ENCODE measurements at places on chromosomes 7 and 10.
A peak's percentile ranks its signal among the peaks of the same experiment; 100 is the strongest.

DNA sequence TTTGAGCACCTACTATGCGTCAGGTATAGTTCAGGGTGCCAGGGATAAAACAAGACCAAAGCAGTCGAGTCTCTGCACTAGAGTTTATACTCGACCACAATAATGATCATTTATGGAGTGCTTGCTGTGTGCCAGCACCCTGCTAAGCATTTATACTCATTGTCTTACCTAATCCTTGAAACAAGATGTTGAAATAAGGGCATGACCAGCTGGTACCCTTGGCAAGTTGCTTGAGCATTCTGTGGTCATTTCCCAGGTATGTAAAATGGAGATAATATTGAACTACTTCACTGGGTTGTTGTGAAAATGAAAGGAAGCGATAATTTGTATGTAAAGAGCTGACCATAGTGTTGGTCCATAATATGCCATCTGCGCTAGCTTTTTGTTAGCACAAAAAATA is 185.4 kb downstream of the CYP26A1 start:
- no peak for DNase-seq

DNA sequence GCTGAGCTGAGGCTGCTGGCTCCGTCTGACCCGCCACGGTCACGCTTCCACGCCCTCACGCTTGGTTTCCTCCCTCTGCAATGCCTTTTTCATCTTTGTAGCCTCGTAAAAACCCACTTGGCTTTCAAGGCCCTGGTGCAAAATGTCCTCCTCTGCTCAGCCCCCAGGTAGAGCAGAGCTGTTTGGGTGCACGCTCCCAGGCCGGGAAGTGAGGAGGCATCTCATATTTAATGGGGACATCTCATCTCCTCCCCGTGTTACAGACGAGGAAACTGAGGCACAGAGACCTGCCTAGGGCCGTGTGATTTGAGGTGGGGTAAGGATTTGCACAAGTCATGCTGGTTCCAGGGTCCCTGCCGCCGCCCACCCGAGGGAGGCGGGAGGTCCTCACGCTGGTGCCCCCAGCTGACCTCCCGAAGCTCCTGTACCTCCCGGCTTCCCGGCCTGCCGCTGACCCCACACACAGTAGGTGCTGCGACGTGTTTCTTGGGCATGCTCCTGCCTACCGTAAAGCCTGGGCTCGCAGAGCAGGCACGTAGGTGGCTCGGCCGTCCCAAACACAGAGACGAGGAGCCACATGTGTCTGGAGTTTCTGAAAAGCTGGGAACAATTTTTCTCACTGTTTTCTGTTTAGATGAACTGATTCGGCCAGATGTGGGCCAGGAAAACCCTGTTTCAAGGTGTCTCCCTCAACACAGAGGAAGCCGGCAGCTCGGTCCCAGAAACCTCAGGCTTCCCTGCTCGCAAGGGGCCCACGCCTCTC is 11.5 kb downstream of the FOXL3 start:
- no peak for DNase-seq

DNA sequence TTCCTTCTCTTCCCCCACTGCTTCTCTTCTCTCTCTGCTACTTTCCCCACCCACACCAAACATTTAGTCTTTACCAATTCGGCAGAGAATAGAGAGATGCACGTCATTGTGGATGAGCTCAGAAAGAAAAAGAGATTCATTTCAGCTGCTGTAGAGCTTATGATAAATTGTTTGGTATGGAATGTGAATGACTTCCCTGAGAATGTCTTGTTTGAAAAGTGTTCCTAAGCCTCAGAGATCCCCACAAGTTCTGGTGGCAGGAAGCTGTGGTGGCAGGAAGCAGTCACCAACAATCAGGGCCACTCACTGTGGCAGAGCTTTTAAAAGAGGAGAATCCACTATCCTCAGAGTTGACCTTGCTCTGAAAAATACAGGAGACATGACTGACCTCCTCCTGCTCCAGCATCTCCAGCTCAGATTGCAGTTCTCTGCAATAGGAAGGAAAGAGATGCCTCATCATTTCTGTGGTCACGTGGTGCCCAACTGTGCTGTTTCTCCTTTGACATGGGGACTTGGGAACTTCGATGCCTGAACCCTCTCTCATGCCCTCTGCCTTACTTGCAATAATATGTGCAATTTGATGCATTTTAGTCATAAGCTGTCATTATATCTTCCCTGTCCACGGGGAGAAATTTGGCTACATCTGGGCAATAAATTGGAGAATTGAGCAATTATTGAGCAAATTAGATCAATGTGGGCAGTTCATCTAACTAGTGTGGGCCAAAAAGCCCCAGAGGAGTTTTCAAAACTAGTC is 76.5 kb downstream of the BMPER start:
- DNase-seq, result peak; percentile 72

DNA sequence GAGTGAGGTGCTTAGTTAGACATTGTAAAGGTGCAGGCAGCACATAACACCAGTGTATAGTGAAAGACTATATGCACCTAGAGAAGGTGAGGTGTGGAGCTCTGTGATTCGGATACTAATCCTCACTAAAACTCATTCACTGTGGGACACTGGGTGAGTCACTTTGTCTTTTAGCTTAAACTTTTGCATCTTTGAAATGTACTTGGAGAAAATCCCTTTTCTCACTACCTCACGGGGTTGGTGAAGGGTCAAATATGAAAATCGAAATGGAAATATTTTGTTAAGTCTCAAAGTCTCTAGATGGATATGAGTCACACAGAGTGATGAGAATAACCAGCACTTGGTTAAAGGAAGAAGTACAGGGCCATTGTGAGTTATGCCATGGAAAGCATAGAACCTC is 38.0 kb downstream of the MDFIC start:
- DNase-seq, result no peak

GRCh38 chr7:22219036-22219435 is 137.9 kb downstream of the RAPGEF5 start:
- DNase-seq, result no peak

- no peak for DNase-seq
These were observed 187.1 kb upstream of the NAMPT start for GRCh38 chr7:106471686-106472440.

DNA sequence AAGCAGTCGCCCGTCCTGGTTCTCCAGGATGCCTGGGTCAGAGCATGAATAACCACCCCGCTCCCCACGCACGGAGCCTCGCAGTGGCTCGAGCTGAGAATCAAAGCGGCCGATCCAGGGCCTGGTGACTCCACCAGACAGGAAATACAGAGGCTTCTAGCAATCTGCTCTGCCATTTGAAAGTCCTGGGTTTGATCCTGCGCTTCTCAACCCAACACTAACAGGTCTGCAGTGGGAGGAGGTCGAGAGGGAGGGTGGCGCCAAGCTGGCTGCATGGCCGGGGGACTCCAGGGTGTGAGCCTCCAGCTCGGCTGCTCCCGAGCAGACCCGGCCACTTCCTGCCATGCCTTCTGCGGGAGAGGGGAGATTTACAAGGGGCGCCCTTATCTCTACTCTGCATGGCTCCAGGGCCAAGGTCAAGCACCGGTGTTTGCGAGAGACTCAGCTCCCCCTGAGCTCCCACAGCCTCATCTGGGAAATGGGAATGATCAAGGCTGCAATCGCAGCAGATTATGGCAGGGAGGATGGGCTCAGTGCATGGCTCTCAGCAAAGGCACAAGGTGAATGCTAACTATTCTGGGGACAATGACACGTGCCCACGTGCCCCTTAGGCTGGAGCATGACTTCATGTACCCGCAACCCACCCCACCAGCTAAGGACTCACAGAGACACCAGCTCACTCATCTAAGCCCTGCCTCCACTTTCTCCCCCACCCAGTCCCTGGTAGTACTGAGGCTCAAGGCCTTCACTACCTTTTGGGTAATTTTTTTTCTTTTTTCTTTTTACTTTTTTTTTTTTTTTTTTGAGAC is 73.9 kb upstream of the TNRC18 start:
- no peak for DNase-seq

DNA sequence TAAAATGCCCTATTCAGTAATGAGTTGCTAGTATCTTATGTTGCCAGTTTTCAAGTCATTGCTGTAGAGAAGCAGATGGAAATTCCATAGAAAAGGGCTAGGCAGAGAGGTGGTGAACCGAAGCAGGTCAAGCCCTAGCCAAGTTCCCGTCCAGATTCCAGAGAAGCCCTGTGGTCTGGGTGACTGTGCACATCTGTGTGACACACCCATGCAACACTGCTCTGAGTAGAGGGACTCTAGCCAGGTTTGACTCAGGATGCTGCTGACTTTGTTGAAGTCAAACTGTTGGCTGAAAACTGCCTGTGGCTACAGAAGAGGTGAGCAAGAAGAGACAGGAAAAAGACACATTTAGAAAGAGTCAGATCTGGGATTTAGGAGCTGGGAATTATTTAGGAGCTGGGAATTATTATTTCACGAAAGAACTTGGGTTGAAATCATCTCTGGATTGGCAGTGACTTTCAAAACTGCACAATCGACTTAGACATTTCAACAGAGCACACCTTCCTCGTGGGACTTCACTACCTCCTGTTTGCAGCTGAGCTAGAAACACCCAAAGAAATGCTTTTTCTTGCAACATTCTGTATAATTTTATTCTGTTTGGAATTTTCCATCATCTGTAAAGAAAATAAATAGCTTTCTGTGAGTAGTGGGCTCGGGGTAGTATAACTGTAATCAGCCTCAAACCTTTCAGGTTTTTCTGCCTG is 149.1 kb upstream of the PRKCQ start:
- peak; percentile 83 for DNase-seq

DNA sequence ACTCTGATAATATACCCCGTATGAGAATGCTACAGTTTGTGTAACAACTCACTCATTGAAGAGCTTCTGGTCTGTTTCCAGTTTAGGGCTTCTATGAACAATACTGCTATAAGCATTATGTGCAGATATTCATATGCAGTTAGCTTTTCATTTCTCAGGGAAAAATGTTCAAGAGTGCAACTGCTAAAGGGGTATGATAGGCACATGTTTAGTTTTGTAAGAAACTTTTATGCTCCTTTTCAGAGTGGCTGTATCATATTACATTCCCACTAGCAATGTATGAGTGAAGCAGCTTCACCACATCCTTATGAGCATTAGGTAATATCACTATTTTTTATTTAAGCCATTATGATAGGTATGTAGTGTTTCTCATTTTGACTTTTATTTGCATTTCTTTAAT is 182.6 kb upstream of the CXCL12 start:
- DNase-seq, result peak; percentile 54

GRCh38 chr7:141280100-141280499 is 206.2 kb downstream of the TMEM178B start:
- no peak for DNase-seq

GRCh38 chr7:123754271-123754871 is 5.6 kb upstream of the WASL start:
- DNase-seq, result no peak

GRCh38 chr7:95863-96260 is 96.5 kb upstream of the FAM20C start:
- no peak for DNase-seq

- DNase-seq, result no peak
These were observed 70.5 kb downstream of the KLF6 start for GRCh38 chr10:3714531-3714930.

DNA sequence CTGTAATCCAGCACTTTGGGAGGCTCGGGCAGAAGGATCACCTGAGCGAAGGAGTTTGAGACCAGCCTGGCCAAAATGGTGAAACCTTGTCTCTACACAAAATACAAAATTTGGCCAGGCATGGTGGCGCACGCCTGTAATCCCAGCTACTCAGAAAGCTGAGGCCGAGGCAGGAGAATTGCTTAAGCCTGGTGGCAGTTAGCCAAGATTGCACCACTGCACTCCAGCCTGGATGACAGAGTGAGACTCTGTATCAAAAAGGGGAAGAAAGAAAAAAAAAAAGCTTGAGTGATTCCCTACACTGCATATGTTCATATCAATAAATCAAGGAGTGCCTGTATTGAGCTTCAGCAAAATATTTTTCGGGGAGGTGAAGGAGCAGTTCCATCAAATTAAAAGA is 45.8 kb upstream of the SRRM3 start:
- DNase-seq, result no peak

DNA sequence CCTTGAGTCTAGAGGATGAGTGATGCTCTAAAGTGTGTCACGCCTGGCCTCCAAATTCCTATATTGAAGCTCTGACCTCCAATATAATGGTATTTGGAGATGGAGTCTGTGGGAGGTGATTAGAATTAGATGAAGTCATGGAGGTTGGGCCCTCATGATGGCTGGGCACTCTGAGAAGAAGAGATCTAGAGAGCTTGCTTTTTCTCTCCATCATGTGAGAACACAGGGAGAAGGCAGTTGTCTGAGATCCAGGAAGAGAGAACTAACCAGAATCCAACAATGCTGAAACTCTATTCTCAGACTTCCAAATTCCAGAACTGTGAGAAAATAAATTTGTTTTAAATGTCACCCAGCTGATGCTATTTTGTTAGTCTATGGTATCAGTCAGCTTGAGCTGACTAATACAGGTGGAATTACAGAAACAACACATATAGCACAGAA is 15.1 kb downstream of the RNF216 start:
- DNase-seq, result peak; percentile 40

DNA sequence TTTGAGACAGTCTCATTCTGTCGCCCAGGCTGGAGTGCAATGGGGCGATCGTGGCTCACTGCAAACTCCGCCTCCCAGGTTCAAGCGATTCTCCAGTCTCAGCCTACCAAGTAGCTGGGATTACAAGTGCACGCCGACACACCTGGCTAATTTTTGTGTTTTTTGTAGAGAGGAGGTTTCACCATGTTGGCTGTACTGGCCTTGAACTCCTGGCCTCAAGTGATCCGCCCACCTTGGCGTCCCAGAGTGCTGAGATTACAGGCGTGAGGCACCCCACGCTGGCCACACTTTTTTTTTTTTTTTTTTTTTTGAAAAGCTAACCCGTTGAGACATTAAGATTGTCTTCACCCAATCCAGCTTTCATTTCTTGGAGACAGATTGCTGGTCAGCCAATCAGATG is 2.1 kb downstream of the ZNF273 start:
- DNase-seq, result no peak

DNA sequence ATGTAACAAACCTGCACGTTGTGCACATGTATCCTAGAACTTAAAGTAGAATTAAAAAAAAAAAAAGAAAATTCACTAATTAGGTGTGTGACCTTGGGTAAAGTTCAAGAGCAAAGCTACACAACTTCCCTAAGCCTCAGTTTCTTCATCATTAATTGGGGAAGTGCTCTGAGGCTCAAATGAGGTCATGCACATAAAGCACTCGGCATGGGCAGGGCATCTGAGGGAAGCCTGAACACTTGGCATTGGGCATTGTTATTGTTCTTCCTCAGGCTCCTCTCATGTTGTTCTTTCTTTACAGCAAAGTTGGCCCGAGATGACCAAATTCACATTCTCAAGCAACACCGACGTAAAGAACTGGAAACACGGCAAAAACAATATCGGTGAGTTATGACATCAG is 21.5 kb downstream of the ALOX5 start:
- no peak for DNase-seq

DNA sequence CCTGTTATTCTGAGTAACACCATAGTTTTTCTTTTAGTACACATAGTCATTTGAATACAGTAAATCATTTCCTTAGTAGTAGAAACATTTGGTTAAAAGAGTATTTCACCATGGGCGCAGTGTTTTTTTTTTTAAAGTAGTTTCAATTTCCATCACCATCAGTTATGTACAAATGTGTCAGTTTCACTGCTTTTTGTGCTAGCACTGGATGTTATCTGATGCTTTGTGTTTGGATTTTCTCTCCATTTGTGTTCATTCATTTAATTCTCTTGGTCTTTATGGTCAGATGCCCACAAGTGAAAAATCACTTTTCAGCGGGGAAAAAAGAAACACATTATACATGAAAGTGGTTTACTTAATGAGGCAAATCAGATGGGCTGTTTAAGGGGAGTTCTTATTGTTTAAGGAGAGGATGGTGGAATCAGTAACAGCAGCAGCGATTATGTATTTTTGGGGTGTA is 16.0 kb upstream of the HK1 start:
- no peak for DNase-seq

Measured in GM04504 (cell line).